ENCODE measurements at places on chromosomes 13 and 19. TPM values are rescaled to one million over a fixed set of nuclear protein-coding genes. Genes with fewer than 3 reads are reported as not detected.

The ERF gene
- 49.8 TPM for total RNA-seq

The IRGC gene
- total RNA-seq: not detected

DNA sequence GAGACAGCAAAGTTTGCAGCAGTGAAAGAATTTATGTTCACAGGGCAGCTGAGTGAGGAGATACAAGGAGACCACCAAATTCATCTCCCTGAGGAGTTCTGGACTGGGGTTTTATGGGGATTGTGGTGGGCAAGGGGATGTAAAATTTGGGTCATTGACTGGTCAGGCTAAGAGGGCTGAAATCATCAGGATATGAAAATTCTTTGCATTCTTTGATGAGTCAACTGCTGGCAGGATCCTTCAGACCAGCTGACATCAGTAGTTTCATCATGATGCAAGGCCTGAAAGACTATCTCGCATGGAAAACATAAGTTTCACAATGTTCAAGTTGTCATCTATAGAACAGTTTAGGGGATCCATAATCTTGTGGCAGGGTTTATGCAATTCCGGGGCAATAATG is 869.5 kb upstream of the PCDH9 start:
- DNase-seq: no peak

DNA sequence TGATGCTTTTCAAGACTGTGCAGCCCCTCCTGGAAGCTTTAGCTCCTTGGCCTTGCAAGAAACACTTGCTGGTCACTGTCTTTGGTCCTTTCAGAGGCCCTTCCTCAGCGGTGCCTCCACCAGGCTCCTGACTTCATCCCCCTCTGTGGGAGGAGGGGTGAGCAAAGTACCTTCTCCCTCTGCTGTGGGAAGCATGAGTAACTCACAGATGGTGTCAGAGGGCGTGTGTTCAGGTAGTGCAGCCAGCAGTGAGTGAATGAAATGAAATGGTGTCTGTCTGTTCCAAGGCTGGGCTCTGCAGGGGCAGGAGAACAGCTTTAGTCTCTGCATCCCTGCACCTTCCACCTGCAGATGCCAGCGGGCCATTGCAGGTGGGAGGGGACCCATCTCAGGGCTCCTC is 102.9 kb downstream of the SHISA2 start:
- no peak for DNase-seq

The NCR1 gene
- not detected for total RNA-seq

The URAD gene
- not detected for total RNA-seq

DNA sequence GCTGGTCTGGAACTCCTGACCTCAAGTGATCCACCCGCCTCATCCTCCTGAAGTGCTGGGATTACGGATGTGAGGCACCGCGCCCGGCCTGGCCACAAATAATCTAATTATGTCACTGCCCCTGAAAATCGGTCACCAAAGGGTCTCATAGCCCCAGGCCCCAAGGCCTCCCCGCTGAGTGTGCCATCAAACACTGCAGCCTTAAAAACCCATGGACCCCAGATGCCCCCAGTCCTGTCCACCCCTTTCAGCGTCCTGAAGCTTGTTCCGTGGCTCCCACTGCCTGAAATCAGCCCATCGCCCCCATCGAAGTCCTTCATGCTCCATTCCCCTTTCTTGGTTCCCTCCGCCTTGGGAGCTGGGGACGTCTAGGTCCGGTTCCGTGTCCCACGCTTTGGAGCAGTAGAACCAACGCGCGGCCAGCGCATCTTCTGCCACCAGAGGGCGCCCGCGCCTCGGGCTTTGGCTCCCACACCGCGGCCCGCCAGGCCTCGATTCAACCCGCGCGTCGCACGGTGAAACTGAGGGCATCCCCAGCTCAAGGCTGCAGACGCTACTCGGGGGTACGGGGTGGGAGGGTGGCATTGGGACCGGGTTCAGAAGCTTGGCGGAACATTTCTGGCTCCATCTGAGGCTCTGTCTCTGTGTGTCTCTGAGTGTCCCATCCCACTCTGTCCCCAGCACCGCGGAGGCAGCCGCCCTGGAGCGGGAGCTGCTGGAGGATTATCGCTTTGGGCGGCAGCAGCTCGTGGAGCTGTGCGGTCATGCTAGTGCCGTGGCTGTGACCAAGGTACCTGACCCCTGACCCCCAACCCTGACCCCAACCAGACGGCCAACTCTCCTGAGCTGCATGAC is 3.5 kb downstream of the YJEFN3 start:
- DNase-seq: no peak

DNA sequence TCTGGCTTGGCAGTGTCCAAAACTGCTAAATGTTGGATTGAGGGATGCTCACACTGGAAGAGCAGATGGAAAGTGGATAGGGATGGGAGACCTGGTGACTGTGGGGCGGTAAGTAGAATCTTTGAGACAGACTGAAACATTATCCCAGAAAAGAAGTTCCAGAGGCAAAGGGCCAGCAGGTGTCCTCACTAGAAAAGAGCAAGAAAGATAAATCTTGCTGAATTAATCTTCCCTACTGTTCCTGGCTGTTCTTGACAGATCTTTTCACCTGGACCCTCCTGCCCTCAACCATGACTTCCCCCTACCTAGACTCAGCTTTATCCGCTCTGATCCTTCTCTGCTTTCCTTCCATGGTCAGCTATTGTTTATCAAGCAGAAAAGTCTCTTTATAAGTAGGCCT is 35.0 kb upstream of the FRY start:
- no peak for DNase-seq

The IL11 gene
- total RNA-seq: 0.92 TPM

DNA sequence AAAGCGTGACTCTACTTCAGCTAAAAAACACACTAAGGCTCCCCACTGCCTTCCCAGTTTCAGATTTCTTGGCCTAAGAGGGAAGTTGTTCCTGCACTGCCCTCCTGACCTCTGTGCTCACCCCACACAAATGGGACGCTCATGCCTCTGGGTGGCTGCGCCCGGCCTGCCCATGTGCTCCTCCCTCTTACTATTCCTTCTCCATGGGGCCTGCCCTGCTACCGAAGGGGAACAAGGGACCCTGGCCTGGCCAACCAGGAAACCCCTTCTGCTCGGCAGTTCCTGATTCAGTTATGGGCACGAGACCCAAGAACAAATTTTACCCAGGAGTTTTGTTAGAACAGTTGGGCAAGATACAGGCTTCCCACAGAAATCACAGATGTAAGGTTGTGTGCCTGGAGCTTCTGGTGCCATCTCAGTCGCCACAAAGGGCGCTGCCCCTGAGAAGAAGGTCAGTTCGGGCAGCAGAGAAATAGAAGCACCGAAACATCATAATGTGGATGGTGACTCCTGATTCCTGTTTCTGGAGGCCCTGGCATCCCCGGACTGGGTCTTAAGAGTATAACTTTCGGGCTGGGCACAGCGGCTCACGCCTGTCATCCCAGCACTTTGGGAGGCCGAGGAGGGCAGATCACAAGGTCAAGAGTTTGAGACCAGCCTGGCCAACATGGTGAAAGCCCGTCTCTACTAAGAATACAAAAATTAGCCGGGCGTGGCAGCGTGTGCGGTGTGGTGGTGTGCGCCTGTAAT is 5.4 kb upstream of the PLPP2 start:
- DNase-seq: no peak

GRCh38 chr13:80962855-80963254 is 621.9 kb upstream of the SPRY2 start:
- DNase-seq: no peak

DNA sequence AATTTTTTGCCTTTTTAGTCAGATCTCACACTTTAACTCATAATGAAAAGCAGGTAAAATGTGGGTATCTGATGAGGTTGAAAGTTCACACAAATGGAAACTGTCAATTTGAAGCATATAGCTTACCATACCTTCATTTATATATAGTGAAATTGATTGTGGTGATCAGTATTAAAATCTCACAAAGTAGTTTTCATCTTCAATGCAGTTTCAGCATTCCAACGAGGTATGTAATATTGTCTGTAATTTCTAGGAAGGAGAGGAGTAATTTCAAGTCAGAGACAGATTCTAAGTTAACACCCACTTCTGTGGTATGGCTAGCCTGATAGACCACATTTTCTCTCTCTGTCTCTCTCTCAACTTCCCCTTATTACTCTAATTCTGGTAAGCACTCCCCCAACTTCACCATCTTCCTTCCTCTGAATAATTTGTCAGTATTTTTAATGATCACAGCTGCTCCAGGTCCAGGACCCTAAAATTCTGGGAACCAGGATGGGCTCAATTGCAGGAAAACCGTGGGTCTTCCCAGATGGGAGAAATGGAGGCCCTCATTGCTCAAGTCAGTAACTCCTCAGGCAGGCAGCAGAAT is 455.7 kb downstream of the FGF9 start:
- no peak for DNase-seq

DNA sequence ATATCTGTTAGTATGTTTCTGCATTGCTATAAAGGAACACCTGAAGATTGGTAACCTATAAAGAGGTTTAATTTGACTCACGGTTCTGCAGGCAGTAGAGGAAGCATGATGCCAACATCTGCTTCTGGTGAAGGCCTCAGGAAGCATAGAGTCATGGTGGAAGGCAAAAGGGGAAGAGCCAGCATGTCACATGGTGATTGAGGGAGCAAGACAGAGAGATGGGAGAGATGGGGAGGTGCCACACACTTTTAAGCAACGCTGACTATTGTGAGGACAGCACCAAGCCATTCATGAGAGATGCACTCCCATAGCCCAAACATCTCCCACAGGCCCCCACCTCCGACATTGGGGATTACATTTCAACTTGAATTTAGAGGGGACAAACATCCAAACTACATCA is 32.8 kb downstream of the COG6 start:
- no peak for DNase-seq

Data from thoracic aorta (tissue), 2 donors.